Inflammatory macrophage (primary cell): ENCODE measurements at places on chromosomes 2 and 18.

DNA sequence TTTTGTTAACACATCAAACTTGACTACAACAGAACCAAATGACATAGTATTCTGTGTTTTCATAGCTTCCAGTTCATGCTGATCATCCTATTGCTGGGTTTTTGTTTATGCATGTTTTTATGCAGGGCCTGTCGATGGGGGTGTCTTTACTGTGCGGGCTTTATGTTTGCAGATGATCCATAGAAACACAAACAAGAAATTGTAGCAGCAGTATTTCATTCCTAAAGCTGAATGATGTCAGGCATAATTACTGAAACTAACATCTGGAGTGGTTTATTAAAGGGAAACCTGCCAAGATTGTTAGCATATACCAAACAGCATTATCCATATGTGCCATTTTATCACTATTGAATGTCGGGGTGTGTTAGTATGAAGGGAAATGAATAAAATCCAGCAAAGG, 129.7 kb downstream of the PTPRM start:
- DNase-seq: no peak

GRCh38 chr2:233075141-233075965, 15.2 kb downstream of the INPP5D start:
- peak; percentile 49 for DNase-seq

DNA sequence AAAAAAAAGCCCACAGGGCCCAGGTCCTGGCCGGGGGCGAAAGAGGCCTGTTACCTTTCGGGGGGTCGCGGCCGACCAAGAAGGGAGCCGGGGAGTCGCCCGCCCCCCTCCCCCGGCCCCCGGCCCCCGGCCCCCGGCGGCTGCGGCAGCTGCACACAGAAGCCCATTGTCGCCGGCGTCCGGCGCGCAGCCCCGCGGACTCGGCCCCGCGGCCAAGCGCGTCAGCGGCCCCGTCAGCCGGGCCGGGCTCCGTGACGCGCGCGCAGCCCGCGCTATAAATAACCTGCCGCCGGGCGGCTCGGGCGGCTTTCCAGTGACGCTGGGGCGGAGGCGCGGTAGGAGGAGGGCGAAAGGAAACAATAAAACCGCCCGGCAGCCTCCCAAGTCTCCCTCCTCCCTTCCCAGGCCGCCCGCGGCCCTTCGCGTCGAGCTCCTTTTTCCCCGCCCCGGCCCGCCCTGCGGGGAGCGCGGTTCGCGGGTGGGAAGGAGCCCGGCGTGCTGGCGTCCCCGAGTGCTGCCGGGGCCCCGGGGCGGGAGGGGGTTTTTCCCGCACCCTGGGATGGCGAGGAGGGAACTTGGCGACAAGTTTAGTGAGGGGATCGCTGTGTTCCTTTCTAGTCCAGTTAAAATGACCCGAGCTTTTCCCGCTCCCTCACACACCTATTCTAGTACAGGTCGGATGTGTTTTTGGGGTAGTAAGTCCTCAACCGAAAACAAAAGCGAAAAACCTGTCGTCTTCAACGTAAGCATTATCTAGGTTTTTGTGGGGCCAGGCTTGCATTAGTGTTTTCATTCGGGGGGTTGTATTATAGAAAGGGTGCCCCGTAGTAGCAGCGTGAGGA, 10.0 kb upstream of the NR4A2 start:
- DNase-seq: peak; percentile 94

DNA sequence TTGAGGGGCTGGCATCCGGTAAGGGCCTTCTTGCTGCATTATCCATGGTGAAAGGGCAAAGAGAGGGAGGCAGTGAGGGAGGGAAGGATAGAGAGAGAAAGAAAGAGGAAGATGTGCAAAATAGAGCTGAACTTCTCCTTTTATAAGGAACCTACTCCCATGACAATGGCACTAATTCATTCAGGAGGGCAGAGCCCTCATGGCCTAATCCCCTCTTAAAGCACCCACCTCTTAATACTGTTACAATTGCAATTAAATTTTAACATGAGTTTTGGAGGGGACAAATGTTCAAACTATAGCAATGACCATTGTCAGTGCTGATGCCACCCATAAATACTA, 60.2 kb downstream of the CXCR4 start:
- DNase-seq: peak; percentile 25

DNA sequence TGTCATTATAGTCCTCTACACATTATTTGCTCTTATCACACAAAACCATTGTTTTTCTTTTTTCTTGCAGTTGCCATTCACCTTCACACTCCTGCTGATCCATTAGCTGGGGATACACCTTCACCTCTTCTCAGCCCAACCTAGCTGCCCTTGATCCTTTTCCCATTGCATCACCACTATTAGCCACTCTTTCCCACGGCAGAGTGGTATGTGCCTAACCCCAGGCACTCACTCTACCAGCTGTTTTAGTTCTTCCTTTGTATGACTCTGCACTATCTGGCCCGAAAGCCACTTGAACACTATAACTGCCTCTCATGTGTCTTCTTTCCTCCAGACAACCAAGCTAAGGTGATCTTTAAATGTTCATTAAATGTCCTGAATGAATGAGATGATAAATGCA, 145.4 kb upstream of the PIK3C3 start:
- no peak for DNase-seq

GRCh38 chr2:167487728-167488127, 599.4 kb downstream of the XIRP2 start:
- DNase-seq: no peak

DNA sequence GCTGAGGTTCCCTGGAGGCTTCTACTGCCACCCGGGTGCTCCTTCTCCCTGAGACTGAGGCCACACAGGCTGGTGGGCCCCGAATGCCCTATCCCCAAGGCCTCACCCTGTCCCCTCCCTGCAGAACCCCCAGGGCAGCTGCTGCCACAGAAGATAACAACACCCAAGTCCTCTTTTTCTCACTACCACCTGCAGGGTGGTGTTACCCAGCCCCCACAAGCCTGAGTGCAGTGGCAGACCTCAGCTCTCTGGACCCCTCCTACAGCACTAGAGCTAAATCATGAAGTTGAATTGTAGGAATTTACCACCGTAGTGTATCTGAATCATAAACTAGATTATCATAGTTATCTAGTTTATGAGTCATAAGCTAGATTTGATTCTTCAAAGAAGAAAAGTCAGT, 7.3 kb upstream of the CENPA start:
- DNase-seq: no peak

DNA sequence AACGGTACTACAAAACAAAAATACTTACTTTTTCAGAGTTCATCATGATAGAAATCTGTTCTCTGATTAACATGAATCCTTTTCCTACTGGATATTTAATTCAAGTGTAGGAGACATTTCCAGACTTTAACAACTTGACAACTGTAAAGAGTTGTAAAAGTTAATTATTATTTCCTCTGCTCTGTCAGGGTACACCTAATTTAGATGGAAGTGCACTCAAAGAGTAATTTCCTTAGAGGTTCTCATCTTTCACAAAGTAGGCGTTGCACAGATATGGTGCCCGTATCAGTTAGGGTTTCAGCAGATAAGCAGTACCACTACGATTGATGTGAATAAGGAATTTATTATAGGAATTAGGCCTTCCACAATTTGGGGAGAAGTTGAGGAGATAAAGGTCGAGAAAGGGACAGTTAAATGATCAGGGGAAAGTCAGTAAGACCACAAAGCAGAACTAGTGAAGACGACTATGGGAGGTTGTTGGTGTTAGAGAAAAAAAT, 16.2 kb upstream of the PDE11A start:
- DNase-seq: no peak

GRCh38 chr2:71910277-71910676, 237.4 kb downstream of the CYP26B1 start:
- no peak for DNase-seq

- peak; percentile 98 for DNase-seq
Observed at GRCh38 chr2:32484937-32485336, 128.1 kb downstream of the BIRC6 start.
